Fibroblast of villous mesenchyme (primary cell): ENCODE measurements at places on chromosomes 16 and 17.
A peak's percentile ranks its signal among the peaks of the same experiment; 100 is the strongest.

DNA sequence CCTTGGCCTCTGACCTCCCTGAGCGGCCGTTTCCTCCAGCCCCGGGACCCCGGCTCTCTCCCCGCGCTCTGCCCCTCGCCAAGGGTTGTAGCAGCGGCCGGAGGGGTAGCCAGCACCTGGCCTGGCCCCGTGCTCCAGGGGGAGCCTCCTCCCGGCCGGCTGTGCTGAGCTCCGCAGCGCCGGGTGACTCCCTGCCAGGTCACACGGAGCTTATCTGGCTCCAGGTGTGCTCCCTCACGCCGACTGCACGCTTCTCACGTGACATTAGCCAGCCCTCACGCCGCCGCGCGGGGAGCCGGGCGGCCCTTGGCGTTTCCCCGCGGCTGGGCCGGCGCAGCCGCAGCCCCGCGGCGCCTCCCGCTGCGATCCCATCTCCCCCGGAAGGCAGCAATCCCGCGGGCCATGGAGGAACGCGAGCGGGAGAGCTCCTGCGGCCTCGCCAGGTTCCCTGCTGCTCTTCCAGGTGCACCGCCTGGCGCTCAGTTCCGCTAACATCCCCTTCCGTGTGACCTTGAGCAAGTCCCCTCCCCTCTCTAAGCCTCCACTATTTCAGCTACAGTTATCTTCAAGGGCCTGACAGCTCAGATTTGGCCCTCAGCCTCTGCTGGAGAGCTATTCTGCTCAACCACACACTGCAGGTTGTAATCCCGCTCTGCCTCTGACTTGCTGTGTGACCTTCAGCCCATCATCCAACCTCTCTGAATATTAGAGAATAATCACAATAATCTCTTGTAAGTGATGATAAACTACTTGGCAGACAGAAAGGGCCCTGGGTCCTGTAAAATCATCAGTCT lies 3.4 kb downstream of the MYO18A start:
- DNase-seq, result peak; percentile 55

GRCh38 chr16:84940670-84941551 lies 70.4 kb downstream of the ZDHHC7 start:
- peak; percentile 84 for DNase-seq

- peak; percentile 81 for DNase-seq
Observed at GRCh38 chr16:19393226-19394111, 24.2 kb upstream of the TMC5 start.

DNA sequence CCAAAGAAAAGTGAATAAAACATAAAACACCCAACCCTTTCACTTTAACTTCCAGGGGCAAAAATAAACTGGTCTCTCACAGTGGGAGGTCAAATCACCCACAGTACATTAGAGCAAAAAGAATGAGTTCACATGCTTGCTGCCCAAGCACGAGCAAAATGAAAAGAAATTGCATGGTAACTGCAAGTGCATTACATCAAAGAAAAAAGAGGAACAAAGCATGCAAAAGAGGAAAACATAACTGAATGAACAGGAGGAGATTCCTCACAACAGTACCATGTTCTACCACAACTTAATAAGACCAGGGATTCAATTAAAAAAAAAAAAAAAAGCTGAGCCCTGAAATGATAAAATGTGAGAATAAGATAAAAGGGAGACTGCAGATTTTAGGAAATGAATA lies 12.3 kb downstream of the DNAH2 start:
- no peak for DNase-seq

DNA sequence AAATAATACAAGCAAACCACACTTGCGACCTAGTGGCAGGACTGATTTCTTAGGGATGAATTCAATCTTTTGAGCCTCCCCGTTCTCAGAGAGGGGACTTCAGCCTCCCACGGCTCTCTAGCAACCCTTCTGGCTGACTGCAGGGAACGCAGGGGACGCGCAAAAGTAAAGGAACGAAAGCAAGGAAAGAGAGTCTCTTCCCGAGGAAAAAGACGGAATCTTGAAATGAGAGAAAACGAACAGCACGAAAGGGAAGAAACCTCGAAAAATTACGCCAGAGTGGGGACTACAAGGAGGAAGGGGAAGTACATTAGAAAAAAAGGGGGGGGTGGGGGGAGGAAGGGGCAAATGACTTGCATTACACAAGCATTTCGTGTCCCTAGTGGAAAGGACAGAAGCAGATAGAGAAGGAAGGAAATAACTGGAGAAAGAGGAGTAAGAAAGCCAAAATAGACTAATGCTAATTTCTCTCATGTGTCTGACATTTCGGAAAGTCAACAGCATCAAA lies 1.2 kb downstream of the GRB2 start:
- DNase-seq, result peak; percentile 87

DNA sequence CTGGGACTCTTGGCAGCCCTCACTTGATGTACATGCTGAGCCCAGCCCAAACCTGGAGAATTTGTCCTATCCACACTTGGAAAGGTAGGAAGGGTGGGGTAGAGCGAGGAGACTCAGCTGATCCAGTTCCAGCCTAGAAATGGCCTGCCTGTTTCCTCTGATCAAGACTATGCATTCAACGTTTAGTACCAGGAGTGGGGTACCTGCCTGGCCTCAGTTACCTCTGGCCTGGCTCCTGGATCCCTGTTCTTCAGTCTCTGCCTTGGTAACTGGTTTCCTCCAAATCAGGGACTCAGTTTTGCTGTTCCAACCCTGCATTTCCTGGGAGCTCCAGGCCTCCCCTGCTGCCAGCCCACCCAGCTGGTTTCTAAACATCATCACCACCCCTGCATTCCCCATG lies 233.5 kb downstream of the GSG1L start:
- DNase-seq, result no peak

GRCh38 chr16:67016681-67017420 lies 12.1 kb upstream of the CBFB start:
- DNase-seq, result no peak

DNA sequence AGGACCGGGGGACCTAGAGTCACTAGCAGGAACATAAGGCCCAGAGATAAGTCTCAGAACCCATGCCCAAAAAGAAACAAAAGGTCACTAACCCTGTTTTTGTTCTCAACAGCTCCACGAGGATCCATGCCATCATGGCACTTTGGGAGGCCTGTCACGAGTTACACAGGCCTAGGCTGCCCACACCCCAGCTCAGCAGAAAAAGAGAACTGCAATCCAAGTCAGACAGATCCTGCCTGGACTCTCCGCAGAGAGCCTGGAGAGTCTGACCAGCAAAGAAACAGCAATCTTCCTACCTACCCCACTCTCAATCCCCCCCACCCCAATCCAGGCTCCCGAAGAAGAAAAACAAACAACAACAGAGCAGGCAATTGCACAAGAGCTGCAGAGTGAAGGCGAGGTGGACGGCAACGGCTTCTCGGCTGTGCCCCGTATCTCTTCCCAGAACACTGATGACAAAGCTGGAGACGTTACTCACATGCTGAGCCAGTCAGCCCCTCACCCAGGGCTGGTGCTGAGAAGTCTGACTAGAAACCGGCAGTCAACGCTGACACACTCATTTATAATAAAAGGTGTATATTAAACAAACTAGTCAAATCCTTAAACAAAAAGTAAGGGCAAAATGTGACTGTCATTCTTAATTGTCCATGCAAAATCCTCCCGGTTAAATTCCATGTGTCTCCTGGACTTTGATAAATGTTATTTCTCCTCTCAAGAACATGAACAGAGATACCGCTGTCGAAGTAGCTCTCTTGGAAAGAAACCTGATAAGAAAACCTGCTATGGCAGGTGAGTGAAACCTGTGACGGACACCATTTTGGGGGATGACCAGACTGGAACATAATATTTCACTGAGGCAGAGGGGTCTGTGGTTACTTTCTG lies 89.3 kb downstream of the SMG6 start:
- peak; percentile 96 for DNase-seq

DNA sequence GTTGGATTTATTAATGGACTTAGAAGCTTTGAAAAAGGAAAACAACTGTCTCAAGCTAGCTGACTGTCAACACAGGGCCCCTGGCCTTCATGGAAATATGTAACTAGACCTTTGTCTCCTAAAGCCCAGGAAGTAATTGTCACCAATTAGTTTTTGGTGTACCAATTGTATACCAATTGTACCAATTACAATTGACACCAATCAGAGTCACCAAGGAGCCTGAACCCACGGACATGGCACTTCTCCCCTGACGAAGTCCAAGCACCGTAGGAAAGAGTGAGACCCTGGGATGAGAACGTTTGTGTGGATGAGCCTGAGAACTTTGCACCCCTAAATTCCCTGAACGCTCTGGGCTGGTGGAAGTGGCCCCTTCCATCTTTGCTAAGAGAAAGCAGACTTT lies 129.0 kb downstream of the ENGASE start:
- DNase-seq, result no peak

DNA sequence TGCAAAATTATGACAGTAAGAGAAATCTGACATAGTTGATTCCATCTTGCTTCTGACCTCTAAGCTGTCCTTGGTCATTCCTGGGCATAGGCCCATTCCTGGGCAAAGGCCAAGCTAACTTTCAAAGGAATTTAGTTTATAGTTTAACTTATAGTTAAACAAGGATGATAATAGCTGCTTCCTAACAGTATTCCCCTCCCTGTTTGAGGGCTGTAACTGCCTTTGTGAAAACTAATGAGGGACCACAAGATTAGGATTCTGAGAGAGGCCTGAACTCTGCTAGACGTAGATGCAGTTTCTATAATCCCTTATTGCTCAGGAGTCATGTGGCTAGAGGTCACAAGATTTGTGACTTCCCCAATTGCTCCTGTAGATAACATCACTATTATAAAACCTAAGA lies 80.2 kb upstream of the ASIC2 start:
- no peak for DNase-seq

- no peak for DNase-seq
Observed at GRCh38 chr17:79631640-79632431, 21.0 kb upstream of the RBFOX3 start.

DNA sequence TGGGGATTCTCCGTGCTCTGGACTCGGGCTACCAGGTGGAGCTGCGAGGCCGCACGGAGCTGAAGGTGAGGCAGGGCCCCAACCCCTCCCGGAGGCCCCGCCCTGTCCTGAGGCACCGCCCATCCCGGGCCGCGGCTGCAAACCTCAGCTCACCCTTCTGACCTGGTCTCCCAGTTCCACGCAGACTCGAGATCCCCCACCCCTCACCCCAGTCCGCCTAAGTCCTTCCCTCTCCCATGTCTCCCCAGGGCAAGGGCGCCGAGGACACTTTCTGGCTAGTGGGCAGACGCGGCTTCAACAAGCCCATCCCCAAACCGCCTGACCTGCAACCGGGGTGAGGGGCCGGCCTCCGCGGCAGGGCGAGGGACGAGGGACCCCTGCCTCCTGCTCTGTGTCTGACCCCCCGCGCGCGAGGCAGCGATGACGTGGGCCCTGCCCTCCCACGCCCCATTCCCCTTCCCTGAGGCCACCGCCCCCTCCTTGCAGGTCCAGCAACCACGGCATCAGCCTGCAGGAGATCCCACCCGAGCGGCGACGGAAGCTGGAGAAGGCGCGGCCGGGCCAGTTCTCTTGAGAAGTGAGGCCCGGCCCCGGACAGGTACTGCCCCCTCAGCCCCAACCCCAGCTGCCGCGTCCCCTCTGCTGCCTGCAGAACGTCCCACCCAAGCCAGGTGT lies 13.7 kb downstream of the GUCY2D start:
- DNase-seq, result no peak

DNA sequence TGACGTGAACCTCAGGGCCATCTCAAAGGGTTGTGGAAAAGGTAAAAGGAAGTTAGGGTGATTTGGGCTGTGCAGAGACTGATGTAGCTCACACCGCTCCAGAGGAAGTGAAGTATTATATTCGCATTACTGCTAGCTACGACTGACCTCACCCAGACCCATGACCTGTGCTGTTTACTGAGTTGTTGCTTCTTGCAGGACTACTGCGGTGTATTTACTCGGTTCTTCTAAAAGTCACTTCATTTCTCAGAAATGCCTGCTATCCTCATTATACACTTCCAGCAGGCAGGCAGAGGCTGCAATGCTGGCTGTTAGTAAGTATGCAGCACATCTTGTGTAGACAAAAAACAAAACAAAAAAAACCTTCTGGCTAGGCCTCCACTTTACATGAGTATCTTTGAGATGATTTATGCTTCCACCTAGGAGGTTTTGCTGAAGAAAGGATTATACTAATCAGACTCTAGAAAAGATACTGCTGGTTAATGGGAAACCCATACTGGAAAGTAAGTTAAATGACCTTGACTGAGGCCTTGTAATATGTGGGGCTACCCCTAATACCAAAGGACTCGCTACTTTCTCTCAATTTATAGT lies 76.0 kb downstream of the CREBBP start:
- DNase-seq, result peak; percentile 27

GRCh38 chr16:81625544-81626153 lies 153.4 kb upstream of the PLCG2 start:
- DNase-seq, result no peak

GRCh38 chr17:4450710-4451316 lies 17.1 kb downstream of the SPNS3 start:
- DNase-seq, result no peak

DNA sequence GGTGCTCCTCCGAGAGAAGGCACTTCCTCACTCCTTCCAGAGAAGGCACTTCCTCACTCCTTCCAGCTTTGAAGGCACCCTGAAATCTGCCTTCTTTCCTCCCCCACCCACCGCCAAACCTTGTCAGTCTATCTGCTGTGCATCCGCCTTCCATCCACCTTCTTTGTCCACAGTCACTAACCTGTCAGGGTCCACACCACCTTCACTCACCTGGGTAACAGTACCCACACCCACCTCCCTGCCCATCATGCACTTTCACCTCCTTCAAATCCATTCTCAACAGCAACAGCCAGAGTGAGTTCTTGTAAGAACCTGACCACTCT lies 5.2 kb downstream of the CCDC102A start:
- DNase-seq, result no peak

- no peak for DNase-seq
Observed at GRCh38 chr17:76274112-76274956, 9.2 kb downstream of the UBALD2 start.

GRCh38 chr16:83692224-83692623 lies 115.6 kb upstream of the HSBP1 start:
- DNase-seq, result no peak

DNA sequence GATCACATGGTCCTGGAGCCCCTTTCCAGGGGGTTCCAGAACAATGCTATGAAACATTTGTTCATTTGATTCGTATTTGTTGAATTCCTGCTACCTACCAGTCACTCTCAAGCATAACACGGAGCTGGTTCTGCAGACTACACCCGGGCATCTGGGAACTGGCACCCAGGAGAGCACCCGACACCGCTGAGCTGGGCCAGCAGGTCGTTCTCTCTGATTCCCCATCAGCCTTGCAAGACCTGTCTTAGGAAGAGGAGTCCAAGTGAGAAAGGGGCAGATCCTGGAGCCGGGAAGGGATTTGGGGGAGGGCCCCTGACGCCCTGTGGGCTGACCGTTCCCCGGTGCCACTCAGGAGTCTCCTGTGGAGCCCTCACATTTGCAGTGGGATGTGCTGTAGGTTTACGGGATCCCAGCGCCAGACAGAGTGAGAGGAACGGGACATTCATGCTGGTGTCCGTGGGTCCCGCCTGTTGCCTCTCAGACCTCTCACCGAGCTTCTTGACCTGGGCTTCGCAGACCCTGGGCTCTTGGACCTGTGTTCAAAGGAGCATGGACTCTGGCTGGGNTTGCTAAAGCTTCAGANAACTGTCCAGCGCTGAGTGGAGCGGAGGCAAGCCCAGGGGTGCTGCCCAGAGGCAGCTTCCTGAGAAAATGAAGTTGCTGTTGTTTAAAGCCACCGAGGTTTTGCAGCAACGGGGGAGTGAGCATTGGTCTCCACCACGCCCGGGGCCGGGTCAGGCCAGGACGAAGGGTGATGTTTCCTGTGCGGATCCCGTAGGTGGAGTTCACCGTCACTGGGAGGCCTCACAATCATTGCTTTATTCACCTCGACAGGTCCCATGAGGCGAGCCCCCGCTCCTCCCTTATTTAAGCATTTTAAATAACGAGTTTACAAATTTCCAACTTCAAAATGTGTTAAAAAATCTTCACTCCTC lies 49.2 kb downstream of the METRNL start:
- DNase-seq, result no peak

- DNase-seq, result no peak
Observed at GRCh38 chr17:67258821-67259468, 13.9 kb upstream of the HELZ start.
